NCI-H524 (cell line): ENCODE measurements at places on chromosomes 1 and 21.

DNA sequence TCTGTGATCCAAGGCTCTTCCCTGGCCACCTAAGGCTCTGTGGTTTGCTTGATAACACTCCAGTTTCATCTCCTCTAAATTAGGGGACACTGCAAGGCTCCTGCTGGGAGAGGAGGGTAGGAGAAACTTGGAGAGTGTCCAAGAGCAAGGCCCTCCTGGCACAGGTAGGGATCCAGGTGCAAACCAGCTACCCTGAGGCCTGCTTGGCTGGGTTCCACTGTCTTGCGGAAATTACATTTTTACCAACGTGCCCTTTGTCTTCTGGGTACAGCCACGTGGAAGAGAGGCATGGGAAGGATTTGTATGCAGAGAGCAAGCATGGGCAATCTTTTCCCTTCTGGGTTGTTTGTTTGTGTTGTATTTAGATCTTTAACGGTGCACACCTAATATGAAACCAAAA lies 132.5 kb downstream of the PRDM2 start:
- no peak for DNase-seq

GRCh38 chr1:61539720-61540462 lies 185.1 kb downstream of the TM2D1 start:
- no peak for DNase-seq

- DNase-seq: no peak
Observed at GRCh38 chr1:196678510-196678884, 26.7 kb downstream of the CFH start.

GRCh38 chr1:166811691-166812090 lies 27.6 kb upstream of the POGK start:
- DNase-seq: no peak
